Fibroblast of villous mesenchyme (primary cell): ENCODE measurements at places on chromosomes 3 and 15. TPM values are rescaled to one million over a fixed set of nuclear protein-coding genes. Genes with fewer than 3 reads are reported as not detected.

ANKUB1 gene
- total RNA-seq, result not detected in 2 replicates

DNA sequence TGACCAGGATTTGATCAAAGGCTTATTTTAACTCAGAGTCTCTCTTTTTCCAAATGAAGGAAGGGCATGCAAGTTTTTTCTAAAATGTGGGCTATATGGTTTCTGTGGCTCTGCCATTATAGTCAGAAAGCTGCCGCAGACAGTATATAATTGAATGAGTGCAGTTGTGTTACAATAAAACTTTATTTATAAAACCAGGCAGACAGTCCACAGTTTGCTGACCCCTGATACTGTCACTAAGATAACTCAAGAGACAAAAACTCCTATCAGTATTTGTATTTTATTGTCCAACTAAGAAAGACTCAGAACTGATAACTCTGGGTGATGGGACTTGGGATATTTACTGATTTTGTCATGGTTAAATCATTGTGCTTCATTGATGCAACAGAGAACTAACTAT, 4.9 kb downstream of the ALDH1A2 start:
- no peak for DNase-seq

DNA sequence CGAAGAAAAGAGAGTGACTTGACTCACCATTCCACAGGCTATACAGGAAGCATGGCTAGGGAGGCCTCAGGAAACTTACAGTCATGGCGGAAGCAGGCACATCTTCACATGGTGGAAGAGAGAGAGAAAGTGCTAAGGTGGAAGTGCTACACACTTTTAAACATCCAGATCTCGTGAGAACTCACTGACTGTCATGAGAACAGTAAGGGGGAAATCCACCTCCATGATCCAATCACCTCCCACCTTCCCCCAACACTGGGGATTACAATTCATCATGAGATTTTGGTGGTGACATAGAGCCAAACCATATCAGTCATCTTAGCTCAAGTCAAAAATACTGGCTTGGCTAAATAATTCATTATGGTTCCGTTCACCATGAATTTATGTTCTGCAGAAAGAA, 45.3 kb upstream of the NEDD4 start:
- no peak for DNase-seq

- DNase-seq, result peak; percentile 61
Observed at GRCh38 chr15:101198800-101199199, 53.0 kb downstream of the CHSY1 start.

CSK gene
- 32.2 and 33.2 TPM in 2 replicates for total RNA-seq

- no peak for DNase-seq
Observed at GRCh38 chr3:189530822-189531221, 100.4 kb upstream of the TP63 start.

DOCK3 gene
- total RNA-seq, result under 0.01 TPM in 2 replicates

GRCh38 chr3:77539677-77540076, 499.8 kb downstream of the ROBO2 start:
- no peak for DNase-seq

DNA sequence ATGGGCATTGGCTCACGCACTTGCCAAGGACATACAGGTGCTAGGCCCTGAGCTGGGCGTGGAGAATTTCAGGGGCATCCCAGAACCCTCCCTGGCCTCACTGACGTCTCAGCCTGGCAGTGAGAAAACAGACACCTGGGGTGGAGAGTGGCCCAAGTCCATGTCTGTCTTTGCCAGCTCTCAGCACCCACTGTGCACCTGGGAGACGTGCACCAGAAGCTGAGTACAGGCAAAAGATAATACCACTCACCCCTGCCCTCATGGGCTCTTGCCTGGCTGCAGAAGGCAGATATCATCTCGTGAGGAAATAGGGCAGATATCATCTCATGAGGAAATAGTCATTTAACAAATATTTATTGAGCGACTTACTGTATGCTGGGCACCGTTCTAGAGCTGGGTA, 8.0 kb downstream of the LOXL1 start:
- DNase-seq, result no peak

SLCO3A1 gene
- total RNA-seq, result 2.9 and 8.6 TPM in 2 replicates

PCNP gene
- 87.9 and 124 TPM in 2 replicates for total RNA-seq

DNA sequence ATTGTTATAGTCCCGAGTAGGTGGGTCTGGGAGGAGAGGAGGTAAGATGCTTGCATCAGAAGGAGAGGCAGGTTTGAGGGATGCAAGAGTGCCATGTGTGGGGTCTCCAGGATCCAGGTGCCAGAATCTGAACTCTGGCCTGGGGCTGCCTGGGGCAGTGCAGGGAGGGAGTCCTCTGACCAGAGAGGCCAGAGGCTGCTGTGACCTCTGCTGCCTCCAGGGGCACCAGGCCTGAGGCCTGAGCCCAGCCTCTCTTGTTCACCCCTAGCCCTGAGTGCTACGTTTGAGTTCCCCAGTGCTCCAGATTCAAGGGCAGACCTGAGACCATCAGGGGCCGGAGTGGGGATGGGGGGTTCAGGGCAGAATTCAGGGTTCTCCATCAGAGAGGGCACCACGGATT, 7.4 kb downstream of the SLC38A3 start:
- DNase-seq, result no peak

DNA sequence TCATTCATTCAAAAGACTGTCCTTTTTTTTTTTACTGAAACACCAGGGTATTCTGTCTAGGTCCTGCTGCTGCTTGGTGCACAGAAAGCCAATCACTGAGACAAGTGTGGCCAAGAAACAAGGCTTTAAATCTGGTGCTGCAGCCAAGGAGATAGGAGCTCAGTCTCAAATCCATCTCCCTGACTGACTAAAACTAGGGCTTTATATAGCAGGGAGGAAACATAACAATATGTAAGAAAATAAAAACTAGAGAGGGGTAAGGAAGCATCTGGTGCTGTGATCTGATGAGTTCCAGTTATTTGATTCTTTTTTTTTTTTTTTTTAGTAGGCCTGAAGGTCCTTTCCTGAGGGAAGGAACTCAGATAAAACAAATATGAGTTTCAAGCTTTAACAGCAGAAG, 139.8 kb downstream of the ATG7 start:
- no peak for DNase-seq

GRCh38 chr15:71218272-71218805, 103.1 kb downstream of the THSD4 start:
- DNase-seq, result no peak

DNA sequence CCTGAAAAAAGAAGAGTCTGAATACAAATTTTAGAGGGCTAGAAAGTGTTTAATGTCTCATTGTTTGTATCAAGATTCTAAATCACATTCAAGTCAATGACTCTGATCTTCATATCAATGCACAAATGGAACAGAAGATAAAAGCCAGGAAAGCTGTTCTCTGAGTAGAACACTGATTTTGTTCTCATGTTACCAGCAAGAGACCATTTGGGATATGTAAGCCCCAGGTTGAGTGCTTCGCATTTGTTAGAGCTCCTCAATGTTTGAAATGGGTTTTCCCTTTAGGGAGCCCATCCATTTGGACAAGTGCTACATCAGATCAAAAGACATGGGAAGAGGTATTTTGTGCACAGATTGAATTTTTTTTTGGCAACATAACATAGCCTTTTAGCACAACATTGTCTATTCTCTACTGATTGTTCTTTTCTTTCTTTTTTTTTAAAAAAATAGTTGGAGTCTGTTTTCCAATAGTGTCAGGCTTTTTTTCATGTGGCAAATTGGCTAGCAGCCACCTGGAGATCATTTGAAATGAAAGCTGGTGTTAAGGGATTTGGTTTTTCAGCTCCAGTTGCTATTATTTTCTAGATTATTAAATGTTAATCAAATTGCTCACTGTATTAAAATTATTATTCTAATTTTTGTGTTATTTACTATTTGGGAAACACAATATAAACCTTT, 74.5 kb upstream of the ZPLD1 start:
- no peak for DNase-seq

CFAP91 gene
- 0.32 and 0.43 TPM in 2 replicates for total RNA-seq

- no peak for DNase-seq
Observed at GRCh38 chr3:32411442-32411841, 19.8 kb downstream of the CMTM7 start.

TMEM42 gene
- total RNA-seq, result 12.6 and 13.0 TPM in 2 replicates

STOML1 gene
- total RNA-seq, result 17.1 and 19.0 TPM in 2 replicates

- DNase-seq, result no peak
Observed at GRCh38 chr3:142051351-142051750, 98.0 kb downstream of the TFDP2 start.

DNA sequence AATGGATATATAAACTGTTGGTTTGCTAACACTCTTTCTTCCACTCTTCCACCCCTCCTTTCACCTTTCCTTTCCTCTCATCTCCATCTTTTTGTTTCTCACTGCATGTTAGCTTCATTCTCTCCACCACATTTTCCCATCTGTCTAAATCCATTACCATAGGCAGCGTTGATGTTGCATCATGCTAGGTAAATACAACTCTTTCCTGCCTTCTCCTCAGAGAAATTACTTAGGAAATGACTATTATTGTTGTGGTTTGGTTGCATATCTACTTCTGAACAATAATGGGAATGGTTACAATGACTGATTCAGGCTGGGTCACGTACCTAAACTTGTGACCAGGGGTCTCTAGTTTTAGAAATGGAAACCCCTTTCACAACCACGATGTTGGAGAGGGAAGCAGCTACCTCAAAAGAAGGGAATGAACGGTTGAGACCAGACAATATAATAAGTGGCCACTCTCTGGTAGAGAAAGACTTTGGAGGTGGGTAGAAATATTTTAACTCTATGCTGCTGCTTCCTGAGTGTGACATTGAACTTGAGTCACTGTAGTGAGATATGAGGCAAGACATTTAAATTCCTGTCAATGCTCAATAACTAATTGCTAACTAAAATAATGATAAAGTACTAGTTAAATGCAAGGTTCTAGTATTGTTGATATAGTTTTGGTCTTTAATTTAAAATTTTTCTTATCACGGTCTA, 314.1 kb upstream of the TGFBR2 start:
- DNase-seq, result no peak

IL5RA gene
- not detected in 2 replicates for total RNA-seq

DNA sequence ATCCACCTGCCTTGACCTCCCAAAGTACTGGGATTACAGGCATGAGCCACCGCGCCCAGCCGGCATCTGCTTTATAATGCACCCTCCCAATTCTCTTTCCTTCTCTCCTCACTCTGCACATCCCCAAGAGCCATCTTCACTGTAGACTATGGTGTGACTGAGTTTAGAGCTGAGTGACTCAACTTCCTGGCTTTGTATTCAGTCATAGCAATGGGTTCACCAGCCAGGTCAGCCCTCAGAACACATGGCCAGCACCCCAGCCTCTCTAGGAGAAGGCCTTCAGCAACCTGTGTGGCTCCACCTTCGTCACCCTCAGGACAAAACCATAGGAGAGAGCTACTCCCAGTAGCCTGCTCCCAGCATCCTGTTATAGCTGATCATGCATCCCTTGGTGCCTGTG, 33.0 kb downstream of the ARID3B start:
- DNase-seq, result no peak

GRCh38 chr3:109351231-109351630, 13.9 kb upstream of the DPPA4 start:
- DNase-seq, result no peak

DNA sequence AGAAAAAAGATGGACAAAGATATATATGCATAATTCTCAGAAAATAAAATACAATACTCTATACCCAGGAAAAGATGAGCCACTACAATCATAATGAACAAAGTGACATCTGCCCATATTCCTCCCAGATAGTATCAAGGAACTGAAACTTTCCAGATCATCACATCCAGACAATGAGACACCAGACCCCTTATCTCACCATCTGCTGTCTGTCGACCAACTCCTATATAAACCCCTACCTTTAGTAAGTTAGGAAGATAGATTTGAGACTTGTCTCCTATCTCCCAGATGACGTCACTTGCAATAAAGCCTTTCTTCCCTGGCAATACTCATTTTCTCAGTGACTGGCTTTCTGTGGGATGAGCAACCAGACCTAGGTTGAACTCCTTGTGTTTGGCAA, 1071.6 kb downstream of the PLOD2 start:
- no peak for DNase-seq

GRCh38 chr3:29280404-29281093, at the start of gene RBMS3:
TSS of gene RBMS3 (plus strand) at chr3:29281071.
- DNase-seq, result peak; percentile 97

ZPLD1 gene
- total RNA-seq, result 0.43 and 1.3 TPM in 2 replicates

- peak; percentile 29 for DNase-seq
Observed at GRCh38 chr3:136817448-136817847, 1.5 kb upstream of the SLC35G2 start.

GRCh38 chr3:38588371-38588971, 61.0 kb downstream of the SCN5A start:
- DNase-seq, result no peak

ITIH3 gene
- total RNA-seq, result 1.6 and 8.2 TPM in 2 replicates

DYNLT2B gene
- 6.9 and 7.1 TPM in 2 replicates for total RNA-seq

DNA sequence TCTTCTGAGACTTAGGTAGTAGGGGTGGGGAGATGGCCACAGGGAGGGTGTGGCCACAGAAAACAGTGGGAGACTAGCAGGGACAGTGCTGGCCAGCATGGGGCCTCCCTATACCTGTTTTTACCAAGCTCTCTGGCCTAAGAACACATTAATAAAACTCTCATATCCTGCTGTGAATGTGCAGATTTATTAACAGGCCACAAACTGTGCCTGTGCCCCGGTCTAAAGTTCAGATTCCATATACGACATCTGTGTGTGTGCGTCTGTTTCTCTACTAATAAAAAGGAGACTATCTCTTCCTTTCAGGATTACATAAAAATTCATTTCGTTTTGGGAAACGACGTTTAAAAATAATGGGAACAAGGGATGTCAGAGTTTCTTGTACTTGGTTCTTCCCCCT, 92.8 kb upstream of the ADAMTS17 start:
- DNase-seq, result no peak

- no peak for DNase-seq
Observed at GRCh38 chr3:176561826-176562225, 635.5 kb downstream of the TBL1XR1 start.

FAM81A gene
- under 0.01 TPM in 2 replicates for total RNA-seq
